ENCODE measurements at places on chromosomes 5 and 9.
A peak's percentile ranks its signal among the peaks of the same experiment; 100 is the strongest.

DNA sequence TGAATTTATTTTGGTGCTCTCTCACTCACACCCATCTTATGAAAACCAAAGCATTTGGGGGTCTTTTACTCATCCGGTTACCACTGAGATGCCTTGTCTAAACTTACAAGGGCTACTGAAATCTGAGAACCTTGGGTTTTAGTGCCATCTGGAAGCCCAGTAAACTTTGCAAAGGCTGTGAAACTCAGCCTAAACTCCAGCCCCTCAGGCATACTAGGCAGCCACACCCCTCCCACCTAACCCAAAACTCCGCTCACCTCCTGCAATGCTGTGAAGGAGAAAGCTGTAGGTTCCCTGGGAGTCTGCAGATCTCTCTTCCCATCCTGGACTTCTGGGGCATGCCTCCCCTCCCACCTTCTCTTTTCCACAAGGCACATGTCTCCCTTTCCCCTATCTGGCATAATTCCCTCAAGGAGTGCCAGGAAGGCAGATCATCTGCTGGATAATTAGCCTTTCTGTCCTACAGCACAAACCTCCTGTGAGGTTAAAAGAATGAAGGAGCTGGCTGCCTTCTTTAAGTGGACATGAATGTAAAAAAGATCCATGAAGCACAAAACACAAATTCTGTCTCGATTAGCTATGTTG, 71.5 kb upstream of the ANXA1 start:
- no peak for DNase-seq

DNA sequence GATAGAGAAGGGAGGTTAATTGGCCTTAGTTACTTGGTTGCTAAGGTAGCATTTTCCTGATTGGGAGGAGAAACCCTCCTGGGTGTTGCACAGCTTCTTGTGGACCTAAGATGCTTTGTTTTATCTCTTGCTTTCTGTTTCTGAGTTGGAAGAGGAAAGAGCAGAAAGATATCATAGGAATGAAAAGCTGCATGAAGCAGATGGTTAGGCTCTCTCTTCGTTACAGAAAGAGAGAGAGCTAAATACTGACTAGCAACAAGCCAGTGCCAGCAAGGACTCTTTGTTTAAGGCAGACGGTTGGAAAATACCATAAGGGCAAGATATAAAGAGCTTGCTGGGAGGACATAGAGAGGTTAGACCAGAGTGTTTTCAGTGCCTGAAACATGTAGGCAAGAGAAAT, 103.1 kb downstream of the ATG10 start:
- no peak for DNase-seq

- DNase-seq = no peak
Observed at GRCh38 chr9:2691626-2692025, 25.7 kb upstream of the KCNV2 start.

DNA sequence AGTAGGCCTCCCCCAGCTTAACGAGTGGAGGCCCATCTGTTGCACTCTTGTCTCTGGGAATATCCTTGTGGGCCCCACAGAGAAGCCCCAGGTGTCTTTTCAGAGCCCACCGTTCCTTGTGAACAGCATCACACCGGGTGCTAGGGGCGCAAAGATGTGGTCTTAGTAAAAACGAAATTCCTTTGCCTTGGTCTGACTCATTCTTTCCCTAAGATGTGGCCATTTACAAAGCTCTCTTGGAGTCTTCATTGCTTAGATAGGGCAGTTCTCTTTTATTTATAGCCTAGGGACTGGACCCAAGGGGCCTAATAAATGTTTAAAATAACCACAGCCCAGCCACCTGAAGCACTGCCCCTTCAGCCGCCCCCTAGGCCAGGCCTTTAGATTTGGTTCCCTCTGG, 52.8 kb upstream of the RPL26L1 start:
- no peak for DNase-seq

DNA sequence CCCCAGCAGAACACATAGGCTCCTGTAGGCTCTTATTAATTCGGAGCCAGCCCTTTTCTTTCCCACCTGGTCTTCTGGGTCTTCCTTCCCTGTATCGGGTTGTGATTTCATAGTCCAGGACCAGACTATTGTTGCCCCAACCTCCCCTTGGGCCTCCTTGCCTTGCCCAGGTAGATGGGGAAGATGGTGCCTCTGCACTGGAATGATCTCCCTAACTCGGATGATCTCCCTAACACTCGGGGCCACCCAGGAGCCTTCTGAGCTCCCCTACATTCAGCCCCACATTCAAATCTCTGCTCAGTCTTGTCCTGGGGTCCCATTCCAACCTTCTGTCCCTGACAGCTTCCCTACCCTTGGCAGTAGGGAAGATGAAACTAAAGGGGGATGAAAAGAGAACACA, 2.7 kb upstream of the IRF1 start:
- no peak for DNase-seq

- DNase-seq = no peak
Observed at GRCh38 chr9:112094948-112095681, 80.0 kb downstream of the SUSD1 start.

DNA sequence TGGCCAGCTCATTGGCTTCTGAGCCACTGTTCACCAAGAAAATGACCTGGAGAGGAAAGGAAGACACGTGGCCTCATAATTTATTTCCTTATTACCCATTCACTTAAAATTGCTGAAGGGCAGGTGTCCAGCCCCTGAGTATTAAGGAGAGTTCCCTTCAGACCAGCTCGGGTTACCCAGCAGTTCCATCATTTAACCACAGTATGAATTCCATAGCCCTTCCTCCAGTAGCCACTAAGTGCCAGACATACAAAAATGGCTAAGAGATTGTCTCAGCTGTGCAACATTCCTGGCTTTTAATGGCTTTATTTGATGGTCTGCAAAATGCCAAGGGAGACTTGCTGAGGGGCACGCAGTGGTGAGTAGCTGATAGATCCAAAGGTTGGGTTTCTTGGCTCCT, 12.5 kb downstream of the AGXT2 start:
- no peak for DNase-seq

GRCh38 chr9:135951889-135952663, 9.1 kb downstream of the UBAC1 start:
- peak; percentile 88 for DNase-seq

DNA sequence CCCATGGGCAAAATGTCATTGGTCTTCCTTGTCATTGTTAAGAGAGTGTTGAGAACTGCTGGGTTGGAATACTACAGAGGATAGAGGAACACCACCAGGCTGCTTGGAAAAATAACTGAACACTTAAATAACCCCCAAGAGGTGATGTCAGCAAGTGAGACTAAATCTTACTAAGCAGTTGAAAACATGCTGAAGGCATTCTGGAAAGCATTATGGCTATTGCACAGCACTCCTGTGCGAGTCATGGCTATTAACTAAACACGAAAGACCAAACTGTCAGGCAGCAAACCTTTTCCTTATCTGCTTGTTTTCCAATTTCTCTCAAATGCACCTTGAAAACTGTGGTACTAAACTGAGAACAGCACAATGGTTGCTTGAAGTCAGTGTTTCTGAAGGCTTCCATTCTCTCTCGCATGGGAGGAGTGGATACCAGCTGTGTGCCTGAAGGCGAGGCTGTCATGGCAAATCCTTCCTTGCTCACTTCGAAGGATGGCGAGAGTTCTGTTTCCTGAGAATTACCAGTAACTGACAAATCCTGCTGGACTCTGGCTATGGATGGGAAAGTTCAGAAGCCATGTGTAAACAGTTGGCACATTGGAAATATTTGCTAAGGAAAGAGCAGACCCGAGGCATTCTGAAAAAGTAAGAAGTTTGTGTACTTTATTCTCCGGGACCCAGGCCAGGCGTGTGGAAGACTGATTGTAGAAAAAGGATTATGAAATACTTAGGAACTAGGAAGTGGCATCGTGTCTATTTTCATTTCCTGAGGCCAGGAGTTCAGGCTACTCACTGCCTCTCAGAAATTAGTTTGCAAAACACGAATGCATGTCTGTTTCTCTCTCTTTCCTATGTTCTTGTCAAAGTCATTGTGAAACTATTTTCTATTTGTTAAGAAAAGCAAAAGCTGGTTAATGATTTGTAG, 182.1 kb downstream of the DMRT2 start:
- DNase-seq = no peak

- no peak for DNase-seq
Observed at GRCh38 chr9:127380479-127380878, 16.5 kb upstream of the SLC2A8 start.

GRCh38 chr9:86944796-86945727, 2.2 kb downstream of the GAS1 start:
- no peak for DNase-seq

DNA sequence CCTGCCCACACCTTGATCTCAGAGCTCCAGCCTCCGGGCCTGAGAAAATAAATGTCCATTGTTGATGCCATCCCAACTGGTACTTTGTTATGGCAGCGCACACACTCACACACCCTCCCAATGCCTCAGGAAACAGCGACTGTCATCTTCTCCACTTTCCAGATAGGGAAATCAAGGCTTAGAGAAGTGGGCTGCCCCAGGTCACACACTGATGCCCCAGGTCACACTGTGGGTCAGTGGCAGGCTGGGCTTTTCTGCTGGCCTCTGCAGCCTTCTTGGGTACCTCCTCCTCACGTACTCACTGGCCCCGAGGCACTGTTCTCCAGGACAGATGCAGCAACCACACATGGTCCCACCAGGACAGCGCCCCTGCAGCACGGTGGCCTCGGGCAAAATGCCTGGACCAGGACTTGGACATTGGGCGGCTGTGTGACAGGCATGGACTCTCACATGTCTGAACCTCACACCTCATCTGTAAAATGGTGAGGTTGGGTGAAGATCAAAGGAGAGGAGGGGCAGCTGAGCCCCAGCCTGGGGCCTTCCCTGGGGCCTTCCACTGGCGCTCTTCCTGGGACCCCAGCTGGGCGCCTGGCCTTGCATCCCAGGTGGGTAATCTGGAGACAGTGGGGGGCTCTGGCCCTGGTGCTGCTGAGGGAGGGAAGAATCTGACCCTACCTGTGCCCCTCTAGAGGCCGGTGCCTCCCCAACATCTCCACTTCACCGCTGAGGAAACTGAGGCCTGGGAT, 156.0 kb downstream of the COL23A1 start:
- no peak for DNase-seq

DNA sequence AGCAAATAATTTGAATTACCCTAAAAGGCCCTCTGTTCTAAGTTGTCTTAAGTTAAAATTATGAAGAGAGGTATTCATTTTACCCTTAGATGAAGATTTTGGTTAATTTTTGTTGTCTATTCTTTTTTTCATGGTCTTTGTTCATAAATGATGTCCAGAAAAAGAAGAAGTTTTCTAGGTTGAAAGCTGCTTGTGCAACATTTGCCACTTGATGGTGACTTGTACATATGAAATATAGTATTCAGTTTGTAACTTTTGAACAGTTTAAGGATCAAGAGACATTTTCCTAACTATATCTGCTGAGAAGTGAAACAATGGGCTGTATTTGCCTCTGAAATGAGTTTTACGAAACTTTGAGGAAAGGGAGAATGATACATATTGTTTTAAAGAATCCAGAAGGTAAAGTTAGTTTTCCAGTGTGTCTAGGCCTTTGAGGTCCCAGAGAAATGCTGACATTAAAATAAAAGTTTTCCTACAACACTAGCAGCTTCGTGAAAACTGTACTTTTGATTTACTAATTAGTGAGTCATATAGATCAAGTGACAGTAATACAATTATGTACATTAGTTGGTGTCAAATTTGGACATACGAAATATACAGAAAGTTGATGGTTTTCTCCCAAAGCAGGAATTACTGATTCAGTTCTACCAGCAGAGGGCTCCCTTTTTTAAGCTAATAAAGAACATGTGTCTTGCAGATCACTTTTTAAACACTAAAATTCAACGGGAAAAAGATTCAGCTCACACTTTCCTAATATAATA, 70.5 kb downstream of the PIK3R1 start:
- peak; percentile 16 for DNase-seq

- no peak for DNase-seq
Observed at GRCh38 chr9:84258371-84258770, 82.2 kb downstream of the SLC28A3 start.

DNA sequence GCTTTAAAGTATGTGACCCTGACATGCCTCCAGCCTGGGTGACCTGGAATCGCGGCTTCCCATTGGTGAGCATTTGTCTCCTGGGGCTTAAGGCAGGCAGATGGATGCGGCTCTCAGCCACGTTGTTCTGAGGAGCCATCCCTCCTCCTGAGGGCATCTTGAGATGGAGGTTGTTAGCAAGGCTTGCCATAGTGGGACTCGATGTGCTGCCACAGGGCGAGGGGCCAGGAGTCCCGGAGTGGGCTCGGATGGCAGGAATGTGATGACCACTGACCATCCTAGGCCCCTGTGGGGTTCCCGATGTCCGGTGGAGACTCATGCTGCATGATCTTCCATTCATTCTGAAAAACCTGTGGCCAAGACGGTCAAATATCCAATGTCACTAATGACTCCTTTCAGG, 13.8 kb downstream of the GLIS3 start:
- DNase-seq = no peak

DNA sequence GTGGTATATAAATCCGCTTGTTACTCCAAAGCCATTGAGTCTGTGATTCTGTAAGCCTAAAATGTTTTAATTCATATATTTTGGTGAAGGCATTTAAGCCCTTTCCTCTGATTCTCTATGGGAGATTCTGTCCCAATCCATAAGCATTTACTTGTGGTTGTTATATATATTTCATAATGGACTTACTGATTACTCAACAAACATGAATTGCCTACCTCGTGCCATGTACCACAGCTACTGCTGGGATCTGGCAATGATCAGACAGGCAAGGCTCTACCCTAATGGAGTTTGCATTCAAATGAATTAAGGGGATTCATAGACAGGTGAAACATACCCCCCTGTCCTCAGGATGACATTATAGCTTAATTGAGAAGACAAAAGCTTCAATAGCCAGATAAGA, 54.5 kb downstream of the C9orf152 start:
- no peak for DNase-seq

DNA sequence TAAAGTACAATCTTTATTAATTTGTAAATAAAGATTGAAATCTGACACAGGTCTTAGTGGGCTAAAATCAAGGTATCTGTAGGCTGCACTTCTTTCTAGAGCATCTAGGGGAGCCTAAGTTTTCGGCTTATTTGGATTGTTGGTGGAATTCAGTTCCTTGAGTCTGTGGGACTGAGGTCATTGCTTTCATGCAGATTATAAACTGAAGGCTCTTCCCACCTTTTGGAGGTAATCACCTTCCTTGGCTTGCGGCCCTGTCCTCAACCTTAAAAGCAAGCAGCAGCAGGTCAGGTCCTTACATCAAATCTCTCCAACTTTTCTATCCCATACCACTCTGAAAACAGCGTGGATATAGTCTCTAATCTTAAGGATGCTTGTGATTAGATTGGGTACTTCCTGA, 25.9 kb downstream of the MAT2B start:
- DNase-seq = no peak

- DNase-seq = no peak
Observed at GRCh38 chr9:79764374-79764773, 192.6 kb downstream of the TLE4 start.
